ENCODE measurements at places on chromosomes 3 and 15.

DNA sequence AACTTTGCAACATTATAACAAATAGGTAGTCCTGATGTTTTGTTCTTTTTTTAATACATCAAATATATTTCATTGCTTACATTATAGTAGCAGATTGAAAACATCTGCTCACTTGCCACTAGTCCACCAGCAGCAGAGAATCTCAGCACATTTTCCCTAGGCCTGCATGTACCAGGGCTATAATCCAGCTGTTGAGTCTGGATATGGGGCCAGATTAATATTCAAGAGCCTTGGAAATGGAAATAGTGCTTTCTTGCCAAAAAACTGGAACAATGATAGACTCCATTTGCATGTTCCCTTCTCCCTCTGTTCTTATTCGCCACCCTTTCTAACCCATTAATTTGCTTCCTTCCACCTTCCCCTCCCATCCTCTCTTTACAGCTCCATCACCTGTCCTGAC is 288.0 kb downstream of the EPHA3 start:
- no peak for DNase-seq

DNA sequence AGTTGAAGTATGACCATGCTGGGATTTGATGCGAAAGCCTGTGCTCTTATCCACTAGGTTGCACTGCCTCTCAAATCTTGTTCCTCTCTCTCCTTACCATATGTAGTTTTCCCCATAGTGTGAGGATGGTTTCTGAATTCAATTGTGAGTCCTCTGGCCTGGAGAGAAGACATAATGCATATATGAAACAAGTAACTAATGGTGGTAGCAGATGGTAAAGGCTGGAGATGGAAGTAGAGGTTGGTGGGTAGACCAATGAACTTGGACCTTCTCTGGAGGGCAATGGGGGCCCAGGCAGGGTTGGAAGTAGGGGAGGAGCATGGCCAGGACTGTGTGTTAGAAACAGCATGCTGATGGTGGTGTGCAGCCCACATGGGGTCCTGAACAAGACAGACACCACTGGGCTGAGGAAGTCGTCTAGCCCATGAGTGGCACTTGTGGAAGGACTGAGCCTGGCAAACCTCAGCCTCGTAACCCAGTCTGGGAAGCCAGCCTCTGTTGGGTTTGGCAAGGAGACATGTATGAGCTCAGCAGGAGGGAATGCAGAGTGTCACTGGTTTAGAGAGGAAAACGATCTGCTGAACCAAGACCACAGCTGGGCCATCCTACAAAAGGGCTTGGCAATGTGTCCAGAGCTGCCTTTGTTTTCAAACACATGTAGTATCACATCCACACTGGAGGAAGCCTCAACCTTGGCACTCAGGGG is 18.5 kb upstream of the LMCD1 start:
- no peak for DNase-seq

- DNase-seq = no peak
Observed at GRCh38 chr3:162780313-162780712, 1283.7 kb downstream of the OTOL1 start.

DNA sequence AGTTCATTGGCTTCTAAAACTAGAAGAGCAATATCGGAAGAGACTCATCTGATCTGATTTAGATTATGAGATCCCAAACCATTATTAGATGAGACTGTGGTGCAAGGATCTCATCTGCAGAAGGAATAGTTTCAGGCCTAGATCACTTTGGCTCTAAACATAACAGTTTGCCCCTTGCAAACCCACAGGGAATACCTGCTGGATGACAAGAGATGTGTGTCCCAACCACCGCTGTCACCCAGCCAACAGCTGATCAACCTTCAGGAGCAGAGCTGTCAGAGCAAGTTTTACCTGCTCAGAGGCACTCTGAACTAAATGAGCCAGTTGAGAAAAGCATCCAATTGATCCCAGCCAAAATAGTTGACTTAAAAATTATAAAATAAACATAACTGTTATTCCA is 64.0 kb upstream of the ST3GAL6 start:
- DNase-seq = no peak

- no peak for DNase-seq
Observed at GRCh38 chr15:42199126-42199525, 9.0 kb downstream of the VPS39 start.

GRCh38 chr3:122776675-122777468 is 16.8 kb downstream of the HSPBAP1 start:
- no peak for DNase-seq

DNA sequence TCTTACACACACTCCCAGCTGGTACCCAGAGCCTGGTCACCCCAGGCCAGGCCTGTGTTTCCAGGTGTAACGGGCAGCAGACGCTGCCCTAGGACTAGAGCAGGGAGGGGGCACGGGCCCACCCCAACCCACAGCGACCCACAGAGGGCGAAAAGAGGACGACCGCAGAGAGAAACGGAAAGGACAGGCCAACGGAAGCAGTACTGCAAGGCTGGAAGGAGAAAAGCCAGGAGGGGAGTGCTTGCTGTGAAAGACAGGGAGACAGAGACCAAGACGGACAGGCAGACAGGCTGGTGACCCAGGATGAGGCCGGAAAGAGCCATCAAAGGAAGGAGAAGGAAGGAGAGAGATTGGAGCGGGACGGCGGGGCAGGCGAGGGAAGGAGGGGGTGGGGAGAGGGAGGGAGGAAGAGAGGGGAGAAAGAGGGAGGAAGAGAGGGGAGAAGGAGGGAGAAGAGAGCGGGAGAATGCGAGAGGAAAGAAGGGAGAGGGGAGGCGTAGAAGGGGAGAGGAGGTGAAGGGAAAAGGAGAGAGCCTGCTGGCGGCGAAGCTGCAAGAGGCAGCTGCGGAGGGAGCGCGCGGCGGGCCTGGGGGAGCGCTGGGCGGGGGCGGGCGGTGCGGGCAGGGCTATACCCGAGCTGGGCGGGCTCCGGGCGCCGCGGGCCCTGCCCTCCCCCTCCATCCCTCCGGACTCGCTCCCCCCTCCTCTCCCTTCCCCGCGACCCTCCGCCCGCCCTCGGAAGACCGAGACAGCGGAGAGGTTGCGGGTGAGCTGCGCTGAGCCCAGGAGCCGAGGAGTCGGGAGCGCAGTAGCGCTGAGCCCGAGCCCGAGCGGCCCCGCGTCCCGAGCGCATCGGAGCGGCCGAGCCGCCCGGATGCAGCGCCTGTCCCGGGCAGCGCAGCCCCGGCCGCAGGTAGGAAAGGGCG is at the start of gene SLC6A1:
SLC6A1 (plus strand) TSS at position 732 of the 926 bp plus-strand sequence. CDS start 24,464 bp downstream, outside the sequence.
- no peak for DNase-seq

- no peak for DNase-seq
Observed at GRCh38 chr15:85725564-85725963, 69.2 kb downstream of the KLHL25 start.

- no peak for DNase-seq
Observed at GRCh38 chr3:11306817-11307589, 34.8 kb downstream of the ATG7 start.

DNA sequence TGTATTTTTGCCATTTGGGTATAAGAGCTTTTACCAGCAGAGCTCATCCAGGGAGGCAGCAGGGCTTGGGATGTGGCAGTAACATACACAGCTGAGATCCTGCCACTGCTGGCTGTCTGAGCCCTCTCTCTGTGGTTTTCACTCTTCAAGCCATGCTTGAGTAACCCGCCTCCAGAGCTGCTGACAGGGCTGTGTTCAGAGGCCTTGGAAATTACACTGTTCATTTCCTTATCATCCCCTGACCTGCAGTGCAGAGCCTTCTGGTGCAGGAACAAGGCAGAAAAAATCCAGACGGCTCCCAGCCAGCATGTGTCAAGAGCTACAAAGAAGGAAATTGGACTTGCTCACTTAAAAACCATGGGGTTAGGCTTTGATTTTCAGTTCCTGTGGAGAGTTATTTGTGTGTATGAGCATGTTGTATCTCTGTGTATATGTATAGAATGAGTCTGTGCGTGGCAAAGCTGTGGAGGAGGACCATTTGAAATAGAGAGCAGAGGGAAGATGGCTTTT is 47.0 kb downstream of the ZNF609 start:
- peak; percentile 10 for DNase-seq

Data from stimulated activated CD4-positive, alpha-beta T cell treated with anti-CD3 and anti-CD28 coated beads, Interleukin-1b, Interleukin-23, amount 100 ng/mL, for 1 hour (primary cell).